ENCODE measurements at places on chromosomes 6 and 20.
A peak's percentile ranks its signal among the peaks of the same experiment; 100 is the strongest.

DNA sequence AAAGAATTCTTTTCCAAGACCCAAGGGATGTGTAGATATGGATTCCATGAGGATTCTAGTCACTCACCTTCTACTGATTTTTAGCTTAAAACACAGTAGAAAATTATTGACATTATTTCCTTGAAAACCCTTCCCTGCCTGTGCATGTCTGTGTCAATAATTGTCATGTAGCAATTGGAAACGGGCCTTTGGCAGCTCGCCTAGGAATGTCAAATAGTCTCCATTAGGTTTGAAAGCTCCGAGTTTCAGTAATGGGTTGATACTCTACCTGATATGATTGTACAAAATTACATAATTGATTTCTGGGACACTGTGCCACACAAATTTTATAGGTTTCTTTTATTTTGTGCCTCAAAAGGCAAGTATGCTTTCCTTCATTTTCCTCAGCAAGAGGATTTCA lies 515.2 kb upstream of the ARID1B start:
- DNase-seq: no peak

GRCh38 chr6:126650931-126651330 lies 311.0 kb downstream of the CENPW start:
- DNase-seq: no peak

DNA sequence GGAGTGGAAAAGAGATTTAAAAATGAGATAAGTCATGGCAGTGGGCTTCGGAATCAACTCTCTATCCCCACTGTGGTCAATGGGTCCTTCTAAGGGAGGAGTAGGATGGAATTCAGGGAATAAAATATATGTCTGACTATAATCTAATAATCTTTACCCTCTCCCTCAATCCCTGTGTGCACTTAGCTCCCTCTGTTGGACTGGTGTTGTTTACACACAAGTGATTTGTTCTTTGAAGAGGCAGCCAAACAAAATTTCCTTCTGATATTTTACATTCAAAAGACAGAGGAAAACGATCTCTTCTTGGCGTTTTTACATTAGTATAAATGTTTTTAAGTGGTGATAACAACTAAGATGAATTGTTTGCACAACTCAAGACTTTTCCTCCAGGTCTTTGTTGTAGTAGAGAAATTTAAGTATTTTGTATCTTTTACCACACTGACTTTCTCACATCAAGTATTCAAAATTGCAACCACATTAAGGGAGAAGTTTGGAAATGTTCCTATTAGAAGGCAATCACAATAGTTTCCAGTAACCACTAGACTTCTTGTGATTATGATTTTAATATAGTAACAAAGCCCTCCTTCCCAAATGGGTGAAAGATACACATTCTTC lies 317.8 kb downstream of the CENPW start:
- peak; percentile 2 for DNase-seq

DNA sequence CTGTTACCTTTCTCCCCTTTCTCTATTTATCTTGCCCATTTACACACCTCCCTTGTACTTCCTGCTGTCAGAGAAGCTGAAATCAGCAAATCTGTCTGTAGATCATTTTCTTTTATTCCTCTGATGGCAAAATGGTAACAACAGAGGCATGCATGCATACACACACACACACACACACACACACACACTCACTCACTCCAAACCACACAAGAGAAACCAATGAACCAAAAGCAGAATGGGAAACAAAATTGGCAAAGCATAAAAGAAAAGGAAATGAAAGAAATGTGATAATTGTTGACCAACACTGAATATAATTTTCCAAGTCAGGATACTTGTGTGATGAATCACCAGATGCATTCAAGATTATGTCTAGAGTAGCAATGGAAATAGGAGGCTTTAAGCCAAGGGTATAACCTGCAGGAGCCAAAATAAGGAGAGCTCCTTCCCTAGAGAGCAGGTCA lies 172.4 kb downstream of the PLCB4 start:
- no peak for DNase-seq

DNA sequence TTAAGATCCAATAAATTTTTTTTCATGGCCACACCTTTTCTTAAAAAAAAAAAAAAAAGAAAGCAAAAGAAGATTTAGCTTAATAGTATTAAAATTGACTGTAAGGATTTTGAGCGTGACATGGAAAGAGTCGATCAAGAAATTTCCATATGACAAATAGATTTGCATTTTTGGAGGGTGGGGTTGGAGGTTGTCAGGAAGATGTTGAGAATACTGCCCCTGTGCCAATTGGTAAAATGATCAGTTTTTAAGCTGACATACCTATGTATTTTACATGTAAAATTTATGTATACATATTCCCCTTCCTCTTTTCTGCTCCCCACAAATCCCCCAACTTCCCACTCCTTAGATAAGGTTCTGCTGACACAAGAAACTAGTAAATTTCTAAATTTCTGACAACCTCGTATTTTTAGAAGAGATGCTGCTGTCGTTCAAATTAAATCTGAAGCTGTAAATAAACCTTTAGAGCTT lies 520.9 kb downstream of the CD83 start:
- DNase-seq: peak; percentile 40

DNA sequence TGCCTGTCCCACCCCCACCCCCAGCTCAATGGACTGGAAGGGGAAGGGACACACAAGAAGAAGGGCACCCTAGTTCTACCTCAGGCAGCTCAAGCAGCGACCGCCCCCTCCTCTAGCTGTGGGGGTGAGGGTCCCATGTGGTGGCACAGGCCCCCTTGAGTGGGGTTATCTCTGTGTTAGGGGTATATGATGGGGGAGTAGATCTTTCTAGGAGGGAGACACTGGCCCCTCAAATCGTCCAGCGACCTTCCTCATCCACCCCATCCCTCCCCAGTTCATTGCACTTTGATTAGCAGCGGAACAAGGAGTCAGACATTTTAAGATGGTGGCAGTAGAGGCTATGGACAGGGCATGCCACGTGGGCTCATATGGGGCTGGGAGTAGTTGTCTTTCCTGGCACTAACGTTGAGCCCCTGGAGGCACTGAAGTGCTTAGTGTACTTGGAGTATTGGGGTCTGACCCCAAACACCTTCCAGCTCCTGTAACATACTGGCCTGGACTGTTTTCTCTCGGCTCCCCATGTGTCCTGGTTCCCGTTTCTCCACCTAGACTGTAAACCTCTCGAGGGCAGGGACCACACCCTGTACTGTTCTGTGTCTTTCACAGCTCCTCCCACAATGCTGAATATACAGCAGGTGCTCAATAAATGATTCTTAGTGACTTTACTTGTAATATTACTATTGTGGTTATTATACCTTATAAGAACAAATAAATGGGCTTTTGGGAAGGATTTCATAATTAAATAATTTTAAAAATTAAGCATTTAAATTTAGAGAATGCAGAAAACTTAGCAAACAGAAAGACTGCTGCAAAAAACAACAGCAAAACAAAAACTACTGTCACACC lies 8.4 kb downstream of the CDKN1A start:
- no peak for DNase-seq

- DNase-seq: no peak
Observed at GRCh38 chr6:155955038-155955437, 499.4 kb upstream of the NOX3 start.

All from inflammatory macrophage treated with lipopolysaccharide for 1 hour (primary cell).